ENCODE measurements at places on chromosomes 4 and X.

DNA sequence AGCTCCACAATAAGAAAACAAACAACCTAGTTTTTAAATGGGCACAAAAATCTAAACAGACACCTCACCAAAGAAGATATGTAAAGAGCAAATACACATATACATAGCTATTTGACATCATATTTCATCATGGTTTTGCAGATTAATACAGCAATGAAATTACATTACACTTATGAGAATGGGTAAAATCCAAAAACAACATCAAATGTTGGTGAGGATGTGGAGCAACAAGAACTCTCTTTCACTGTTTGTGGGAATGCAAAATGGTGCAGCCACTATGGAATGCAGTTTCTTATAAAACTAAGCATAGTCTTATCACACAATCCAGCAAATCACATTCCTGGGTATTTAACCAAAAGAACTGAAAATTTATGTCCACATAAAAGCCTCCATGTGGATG is 25.0 kb downstream of the TLR6 start:
- DNase-seq, result no peak

DNA sequence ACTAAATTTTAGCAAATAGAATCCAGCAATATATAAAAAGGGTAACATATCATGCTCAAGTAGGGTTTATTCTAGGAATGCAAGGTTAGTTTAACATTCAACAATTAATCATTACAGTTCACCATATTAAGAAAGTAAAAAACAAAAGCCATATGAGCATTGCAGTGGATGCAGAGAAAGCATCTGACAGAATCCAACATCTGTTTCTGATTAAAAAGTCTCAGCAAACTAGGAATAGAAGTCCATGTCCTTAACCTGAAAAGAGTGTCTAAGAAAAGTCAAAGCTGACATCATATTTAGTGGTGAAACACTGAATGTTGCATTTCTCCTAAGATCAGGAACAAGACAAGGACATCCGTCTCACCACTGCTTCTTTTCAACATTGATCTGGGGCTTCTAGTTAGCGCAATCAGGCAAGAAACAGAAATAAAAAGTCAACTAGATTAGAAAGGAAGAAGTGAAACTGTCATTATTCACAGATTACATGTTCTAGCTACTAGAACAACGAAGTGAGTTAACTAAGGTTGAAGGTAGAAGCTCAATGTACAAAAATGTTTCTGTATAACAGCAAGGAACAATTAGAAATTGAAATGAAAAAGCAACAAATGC is 49.3 kb downstream of the MRPL1 start:
- no peak for DNase-seq

DNA sequence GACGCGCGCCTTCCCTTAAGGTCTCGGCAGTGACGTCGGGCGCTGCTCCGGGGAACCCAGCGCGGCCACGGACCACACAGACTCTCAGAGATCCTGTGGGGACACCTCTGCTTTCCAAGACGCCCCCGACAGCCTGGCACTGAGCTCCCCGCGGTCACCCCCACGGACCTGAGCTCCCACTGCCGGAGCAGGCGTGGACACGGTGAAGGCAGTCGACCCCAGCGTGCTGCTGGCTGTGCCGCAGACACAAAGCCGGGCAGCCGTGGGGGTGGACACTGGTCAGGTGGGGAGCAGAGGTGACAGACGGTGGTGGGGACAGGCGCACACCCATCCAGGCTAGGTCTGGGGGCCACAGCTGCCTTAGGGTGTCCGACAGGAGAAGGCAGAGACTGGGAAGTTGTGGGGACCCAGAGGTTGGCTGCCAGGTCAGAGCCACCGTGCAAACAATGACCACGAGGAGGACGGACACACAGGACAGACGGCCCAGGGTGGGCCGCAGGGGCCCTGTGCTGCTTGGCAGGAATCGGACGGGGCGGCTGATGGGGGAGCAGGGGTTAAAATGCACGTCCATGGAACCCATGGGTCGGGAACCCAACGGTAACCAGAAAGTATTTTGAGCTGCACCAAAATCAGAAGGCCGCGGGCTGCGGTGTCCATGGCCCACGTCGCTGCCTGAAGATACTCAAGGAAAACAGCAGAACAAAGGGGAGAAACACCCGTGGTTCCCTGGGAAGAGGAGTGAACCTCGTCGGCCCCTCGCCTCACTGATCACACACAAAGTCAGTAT is 16.6 kb upstream of the GTPBP6 start:
- DNase-seq, result no peak

- DNase-seq, result no peak
Observed at GRCh38 chrX:19953145-19953544, 37.7 kb downstream of the BCLAF3 start.

GRCh38 chr4:35525192-35525978 is 718.9 kb downstream of the ARAP2 start:
- no peak for DNase-seq
